ENCODE measurements at places on chromosomes 13 and 19. TPM values are rescaled to one million over a fixed set of nuclear protein-coding genes. Genes with fewer than 3 reads are reported as not detected.

FXYD3 gene
- total RNA-seq = 0.49 TPM

GNG8 gene
- total RNA-seq = 3.0 TPM

MYO1F gene
- total RNA-seq = 63.8 TPM

DACT3 gene
- 216 TPM for total RNA-seq

ESD gene
- total RNA-seq = 127 TPM

PSG11 gene
- total RNA-seq = not detected

ZNF649 gene
- 15.3 TPM for total RNA-seq

CPB2 gene
- not detected for total RNA-seq

ZNF529 gene
- 11.7 TPM for total RNA-seq

SMIM44 gene
- total RNA-seq = not detected

ZNF528 gene
- 32.1 TPM for total RNA-seq

ZNF573 gene
- total RNA-seq = 16.2 TPM

CEACAM21 gene
- total RNA-seq = 3.1 TPM

FCGBP gene
- 71.2 TPM for total RNA-seq

KLK2 gene
- total RNA-seq = not detected

DNA sequence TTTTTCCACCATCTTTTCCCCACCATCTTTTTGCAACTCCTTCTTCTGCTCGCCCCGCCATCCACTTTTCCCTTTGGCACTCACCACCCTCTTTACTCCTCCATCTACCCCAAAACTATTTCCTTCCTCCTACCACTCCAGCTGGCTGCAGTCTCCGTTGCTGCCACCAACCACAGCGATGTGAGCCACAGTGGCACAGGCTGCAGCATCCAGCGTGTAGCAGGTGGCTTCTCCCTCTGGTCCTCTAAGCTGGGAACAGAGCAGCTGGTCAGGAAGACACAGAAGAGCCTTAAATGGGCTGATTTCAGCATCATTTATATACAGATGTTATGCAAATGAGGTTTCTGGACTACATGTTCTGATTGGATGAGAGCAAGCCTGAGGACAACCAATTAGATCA is 144.5 kb downstream of the TNFRSF19 start:
- H3K27ac ChIP-seq = no peak overlapping the region
- no peak for DNase-seq
- no peaks in the 10 kb centered on the region for H3K36me3 ChIP-seq
- H3K4me3 ChIP-seq = no peak overlapping the region

- no peak for DNase-seq
- no peak overlapping the region for H3K4me3 ChIP-seq
- H3K4me1 ChIP-seq = no peaks in the 10 kb centered on the region
These were observed 144.1 kb downstream of the PRR20E start for GRCh38 chr13:57311009-57311586.

DNA sequence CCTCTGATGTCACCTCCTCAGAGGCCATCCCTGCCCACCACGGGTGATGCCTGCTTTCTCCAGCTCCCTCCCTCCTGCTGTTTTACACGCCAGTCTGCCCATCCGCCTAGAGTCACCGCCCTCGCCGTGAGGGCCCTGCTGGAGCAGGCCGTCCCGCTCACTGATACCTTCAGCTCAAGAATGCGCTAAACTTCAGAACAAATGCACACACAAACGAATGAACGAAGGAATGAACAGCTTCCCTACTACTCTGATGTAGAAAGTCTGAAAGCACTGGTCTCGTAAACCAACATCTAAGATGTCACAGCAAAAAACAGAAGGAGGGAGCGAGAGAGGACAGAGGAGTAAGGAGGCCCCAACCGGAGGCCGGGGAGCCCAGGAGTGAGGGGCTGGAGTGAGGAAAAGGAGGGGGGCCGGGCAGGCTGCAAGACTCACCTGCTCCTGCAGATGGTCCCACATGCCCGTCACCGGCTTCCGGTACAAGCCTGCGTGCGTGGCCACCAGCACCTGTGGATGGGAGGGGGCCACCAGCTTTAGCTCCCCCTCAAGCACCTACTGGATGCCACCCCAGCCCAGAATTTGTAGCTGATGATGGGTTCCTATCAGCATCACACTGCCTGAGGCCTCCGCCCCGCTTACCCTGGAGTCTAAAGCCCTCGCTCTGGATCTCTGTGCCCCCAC is 4.0 kb downstream of the PNKP start:
- no peak overlapping the region for H3K4me3 ChIP-seq
- no peak overlapping the region for H3K27ac ChIP-seq
- H3K4me1 ChIP-seq = no peaks in the 10 kb centered on the region
- DNase-seq = no peak
- H3K36me3 ChIP-seq = no peaks in the 10 kb centered on the region

GRCh38 chr13:93460005-93460404 is 233.4 kb downstream of the GPC6 start:
- no peak overlapping the region for H3K27ac ChIP-seq
- H3K36me3 ChIP-seq = no peaks in the 10 kb centered on the region
- no peaks in the 10 kb centered on the region for H3K27me3 ChIP-seq
- H3K4me1 ChIP-seq = no peaks in the 10 kb centered on the region

DNA sequence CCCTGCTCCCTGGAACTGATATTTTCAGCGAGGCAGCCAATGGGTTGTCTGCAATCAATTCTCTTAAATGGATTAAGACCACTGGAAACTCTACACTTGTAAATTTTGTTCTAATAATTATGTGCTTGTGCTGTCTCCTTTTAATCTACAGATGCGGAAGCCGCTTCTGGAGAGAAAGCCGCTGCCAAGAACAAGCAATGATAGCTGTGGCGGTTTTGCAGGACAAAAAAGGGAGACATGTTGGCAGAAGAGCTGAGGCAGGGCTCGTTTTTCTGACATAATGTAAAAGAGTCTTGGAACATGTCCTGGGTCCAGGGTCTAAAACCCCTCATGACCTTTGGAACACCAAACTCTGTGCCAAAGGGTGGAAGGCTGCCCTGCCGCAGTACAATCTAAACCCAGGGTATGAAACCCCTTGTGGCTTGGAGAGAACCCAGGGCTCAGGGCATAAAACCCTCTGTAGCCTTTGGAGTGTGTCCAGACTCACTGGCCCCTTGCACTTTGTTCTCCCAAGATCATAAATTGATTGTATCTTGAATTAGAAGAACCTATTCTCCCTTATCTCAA is 12.7 kb downstream of the ZNF417 start:
- H3K4me3 ChIP-seq = no peak overlapping the region
- H3K36me3 ChIP-seq = no peaks in the 10 kb centered on the region
- no peaks in the 10 kb centered on the region for H3K4me1 ChIP-seq
- no peaks in the 10 kb centered on the region for H3K27me3 ChIP-seq

GRCh38 chr13:98233127-98233526 is 56.1 kb upstream of the RNF113B start:
- H3K27me3 ChIP-seq = no peaks in the 10 kb centered on the region
- no peaks in the 10 kb centered on the region for H3K36me3 ChIP-seq
- H3K4me3 ChIP-seq = no peak overlapping the region
- H3K4me1 ChIP-seq = no peaks in the 10 kb centered on the region

DNA sequence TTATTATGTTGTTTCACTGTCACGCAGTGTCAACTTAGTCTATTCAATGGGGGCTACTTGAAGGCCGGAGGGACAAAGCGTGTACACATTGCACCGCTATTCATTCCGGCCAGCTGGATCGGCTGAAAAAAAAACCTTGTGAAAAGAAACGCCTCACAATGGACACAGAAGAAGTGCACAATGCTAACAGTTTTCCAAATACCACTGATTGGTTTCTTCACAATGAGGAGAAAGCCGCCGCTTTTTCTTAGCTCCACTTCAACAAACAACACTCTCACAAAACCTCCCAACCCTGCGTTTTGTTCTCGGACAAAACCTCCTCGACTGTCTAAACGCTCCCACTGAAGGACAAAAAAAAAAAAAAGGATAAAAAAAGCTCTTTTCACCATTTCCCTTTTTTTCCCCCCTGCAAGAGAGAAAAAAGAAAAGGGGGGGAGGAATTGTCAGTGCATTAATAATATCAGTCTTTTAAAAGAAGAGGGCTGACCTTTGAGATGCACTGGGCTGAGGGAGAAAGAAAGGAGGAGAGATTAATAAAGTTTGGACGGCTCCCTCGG is 5.4 kb downstream of the SOX21 start:
- no peaks in the 10 kb centered on the region for H3K27me3 ChIP-seq
- no peaks in the 10 kb centered on the region for H3K36me3 ChIP-seq
- no peak for DNase-seq

DNA sequence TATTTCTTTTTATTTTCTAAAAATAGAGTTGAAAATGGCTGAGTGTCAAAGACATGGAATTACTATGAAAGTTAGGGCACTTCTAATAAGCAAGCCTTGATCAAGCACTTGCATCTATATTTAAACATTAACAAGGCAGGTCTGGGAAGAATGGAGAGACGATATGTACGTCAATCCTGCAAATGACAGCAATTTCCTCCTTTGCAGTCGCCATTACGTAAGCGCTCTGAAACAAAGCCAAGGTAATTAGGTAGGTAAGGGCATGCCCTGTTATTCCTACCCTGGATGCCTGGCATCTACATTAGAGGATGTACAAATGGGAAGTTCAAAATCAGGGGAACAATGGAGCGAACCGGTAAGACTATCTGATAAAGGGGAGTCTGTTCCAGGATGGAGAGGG is 664.0 kb upstream of the ARGLU1 start:
- no peaks in the 10 kb centered on the region for H3K27me3 ChIP-seq
- no peak for DNase-seq
- H3K36me3 ChIP-seq = no peaks in the 10 kb centered on the region
- no peaks in the 10 kb centered on the region for H3K4me1 ChIP-seq

DNA sequence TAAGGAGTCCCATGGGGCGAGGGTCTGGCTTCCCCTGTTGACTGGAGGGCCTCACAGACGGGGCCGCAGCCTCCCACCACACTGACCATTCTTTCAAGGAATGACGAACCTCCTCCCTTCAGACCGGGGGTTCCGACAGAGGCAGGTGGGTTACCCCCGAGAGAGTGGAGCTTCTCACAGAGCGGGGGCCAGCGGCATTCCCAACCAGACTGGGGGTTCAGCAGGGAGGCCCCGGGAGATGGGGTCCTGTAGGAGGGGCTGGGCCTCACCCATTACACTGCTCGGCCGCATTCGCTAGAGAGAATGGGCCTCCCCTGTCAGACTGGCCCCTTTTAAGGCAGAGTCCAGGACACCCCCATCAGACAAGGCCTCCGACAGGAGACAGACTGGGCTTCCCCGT is 15.6 kb upstream of the C2CD4C start:
- no peak for DNase-seq
- no peak overlapping the region for H3K4me3 ChIP-seq
- no peaks in the 10 kb centered on the region for H3K27me3 ChIP-seq

DNA sequence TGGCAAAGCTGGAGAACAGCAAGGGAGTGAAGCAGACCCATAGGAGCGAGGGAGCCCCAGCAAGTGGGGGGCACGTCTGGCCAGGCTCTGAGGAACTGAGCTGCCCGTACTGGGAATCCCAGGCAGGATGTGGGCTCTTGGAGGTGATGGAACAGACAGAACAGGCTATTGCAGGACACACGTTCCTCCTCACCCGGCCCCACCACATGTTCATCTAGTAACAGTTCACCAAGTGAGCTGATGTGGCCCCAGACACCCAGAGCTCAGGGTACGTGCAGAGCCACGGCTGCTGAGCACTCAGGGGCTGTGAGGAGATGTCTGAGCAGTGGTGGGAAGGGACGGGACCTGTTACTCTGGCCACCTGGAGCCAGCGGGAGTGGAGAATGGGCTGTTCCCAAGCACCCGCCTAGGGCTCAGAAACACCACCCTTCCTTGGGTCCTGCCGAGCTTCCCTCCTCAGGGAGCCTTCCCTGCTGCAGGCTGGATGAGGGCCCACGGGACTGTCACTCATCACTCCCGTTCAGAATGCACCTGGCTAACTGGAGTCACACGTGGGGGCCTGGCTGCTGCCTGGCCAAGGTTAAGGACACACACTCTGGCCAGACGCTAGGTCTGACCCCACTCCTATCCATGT is 18.4 kb downstream of the ELL start:
- no peaks in the 10 kb centered on the region for H3K27me3 ChIP-seq
- H3K4me3 ChIP-seq = no peak overlapping the region
- H3K4me1 ChIP-seq = peaks cover 10% of the 10 kb centered on the region

DNA sequence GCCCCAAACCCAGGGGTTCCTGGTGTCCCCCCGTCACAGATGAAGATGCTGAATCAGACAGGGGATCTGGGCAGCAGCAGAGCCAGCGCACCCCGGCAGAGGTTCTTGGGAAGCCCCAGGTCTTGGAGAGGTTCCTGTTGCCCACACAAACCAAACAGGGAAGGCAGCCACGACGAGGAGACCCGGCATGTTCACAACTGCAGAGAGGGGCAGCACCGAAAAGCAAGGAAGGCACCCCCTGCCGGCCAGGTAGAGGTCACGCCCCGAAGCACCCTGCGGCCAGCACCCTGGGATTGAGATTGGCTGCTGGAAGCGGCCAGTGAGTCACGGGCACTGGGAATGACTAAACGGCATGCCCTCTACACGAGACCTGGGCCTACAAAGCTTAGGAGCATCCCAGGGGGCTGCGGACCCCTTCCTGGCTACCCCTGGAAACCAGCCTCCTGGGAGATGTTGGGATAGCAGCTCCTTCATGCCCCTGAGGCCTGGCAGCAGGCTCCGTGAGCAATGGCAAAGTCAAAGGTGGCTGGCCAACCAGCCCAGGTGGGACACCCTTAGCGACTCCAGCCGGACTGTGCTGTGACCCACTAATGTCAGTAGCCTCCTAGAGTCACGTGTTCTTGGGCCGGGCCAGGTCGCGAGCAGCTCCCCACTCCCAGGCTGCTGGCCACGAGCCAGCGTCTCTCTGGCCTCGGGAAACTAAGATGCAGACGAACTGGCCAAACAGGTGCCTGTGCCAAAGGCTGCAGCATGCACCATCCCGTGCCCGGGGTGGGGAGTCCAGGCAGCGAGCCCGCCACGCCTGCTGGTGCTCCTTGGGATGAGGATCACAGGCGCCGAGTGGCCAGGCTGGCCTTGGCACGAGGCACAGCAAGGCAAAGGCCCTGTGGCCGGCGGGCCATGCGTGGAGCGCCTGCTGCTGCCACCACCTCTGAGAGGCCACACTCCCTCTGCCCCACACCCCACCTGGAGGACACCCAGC is 43.2 kb downstream of the MLLT1 start:
- H3K4me1 ChIP-seq = peaks cover 2% of the 10 kb centered on the region
- DNase-seq = peak; percentile 77
- H3K27me3 ChIP-seq = no peaks in the 10 kb centered on the region
- H3K36me3 ChIP-seq = no peaks in the 10 kb centered on the region
- no peak overlapping the region for H3K27ac ChIP-seq

DNA sequence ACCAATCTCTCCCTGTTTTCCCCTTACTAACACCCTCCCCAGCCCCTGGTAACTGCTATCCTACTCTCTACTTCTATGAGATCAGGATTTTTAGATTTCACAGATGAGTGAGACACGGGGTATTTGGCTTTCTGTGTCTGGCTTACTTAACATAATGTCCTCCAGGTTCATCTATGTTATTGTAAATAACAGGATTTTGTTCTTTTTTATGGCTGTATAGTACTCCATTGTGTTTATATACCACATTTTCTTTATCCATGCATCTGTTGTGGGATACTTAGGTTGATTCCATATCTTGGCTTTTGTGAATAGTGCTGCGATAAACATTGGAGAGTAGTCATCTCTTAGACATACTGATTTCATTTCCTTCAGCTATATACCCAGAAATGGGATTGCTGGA is 28.5 kb upstream of the ATP11A start:
- H3K27ac ChIP-seq = no peak overlapping the region
- H3K4me3 ChIP-seq = no peak overlapping the region
- no peaks in the 10 kb centered on the region for H3K4me1 ChIP-seq
- DNase-seq = no peak

GRCh38 chr13:49933511-49933910 is 2.6 kb downstream of the SPRYD7 start:
- no peak overlapping the region for H3K27ac ChIP-seq
- no peaks in the 10 kb centered on the region for H3K36me3 ChIP-seq
- H3K27me3 ChIP-seq = no peaks in the 10 kb centered on the region
- H3K4me1 ChIP-seq = no peaks in the 10 kb centered on the region

- peaks cover 4% of the 10 kb centered on the region for H3K36me3 ChIP-seq
- no peak for DNase-seq
- no peak overlapping the region for H3K27ac ChIP-seq
These were observed 1.8 kb downstream of the POLR2E start for GRCh38 chr19:1093330-1093729.

Data from aorta (tissue), 5 donors.